Psoas muscle (tissue), 8 donors: ENCODE measurements at places on chromosomes 6 and 20. TPM values are rescaled to one million over a fixed set of nuclear protein-coding genes. Genes with fewer than 3 reads are reported as not detected.

Gene CRISP2
- not detected for polyA plus RNA-seq

Gene BPI
- not detected for polyA plus RNA-seq

DNA sequence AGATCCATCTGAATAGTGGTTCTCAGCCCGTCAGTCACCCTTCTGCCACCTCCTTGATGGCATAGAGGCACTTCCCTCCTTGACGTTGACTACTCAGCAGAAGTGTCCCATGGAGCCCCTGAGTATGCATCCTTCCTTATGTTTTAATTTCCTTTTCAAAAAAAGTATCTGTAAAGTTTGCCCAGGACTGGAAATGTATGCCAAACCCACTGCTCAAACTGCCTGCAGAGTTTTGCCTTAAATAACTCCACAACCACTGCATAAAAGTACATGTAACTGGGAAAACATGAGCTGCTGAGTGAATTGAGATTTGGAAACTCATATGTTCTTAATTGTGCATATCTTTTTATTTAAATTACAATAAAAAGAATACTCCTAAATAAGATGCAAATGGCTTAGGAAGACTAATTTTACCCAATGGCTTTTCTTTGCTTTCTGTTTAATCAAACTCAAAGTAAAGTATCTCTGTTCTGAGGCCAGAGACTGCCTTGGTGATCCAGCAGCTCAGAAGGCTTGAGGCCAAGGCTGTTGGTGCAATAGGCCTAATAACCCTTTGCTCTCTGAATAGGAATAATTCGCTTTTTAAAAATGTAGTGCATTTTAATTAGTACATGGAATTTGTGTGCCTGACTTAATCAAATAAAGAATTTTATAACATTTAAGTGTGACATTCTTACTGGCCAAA lies 90.4 kb downstream of the FNDC1 start:
- H3K27me3 ChIP-seq: no peaks in the 10 kb centered on the region
- no peak for DNase-seq
- H3K4me3 ChIP-seq: no peak overlapping the region

DNA sequence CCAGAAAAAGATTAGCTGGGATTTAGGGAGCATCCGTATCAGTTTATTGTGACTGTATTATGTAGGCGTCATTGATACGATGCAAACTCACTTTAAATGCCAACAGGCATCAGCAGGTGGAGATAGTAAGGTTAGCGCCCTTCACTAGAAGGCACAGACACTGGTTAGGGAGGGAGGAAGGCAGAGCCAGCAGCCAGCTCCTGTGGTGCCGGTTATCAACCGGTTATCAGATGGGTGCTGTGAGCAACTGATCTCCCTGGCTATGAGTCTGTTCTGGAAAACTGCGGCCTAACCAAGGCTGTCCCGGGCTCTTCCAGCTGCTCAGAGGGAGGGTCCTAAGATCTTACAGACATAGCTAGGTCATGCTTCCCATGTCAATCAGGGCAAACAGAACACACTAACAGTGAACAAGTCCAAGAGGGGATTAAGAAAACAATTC lies 47.5 kb upstream of the CD93 start:
- no peak for DNase-seq
- H3K27me3 ChIP-seq: no peaks in the 10 kb centered on the region
- no peak overlapping the region for H3K4me3 ChIP-seq
- H3K36me3 ChIP-seq: no peaks in the 10 kb centered on the region
- H3K27ac ChIP-seq: peak overlapping the region; percentile 48
- peaks cover 47% of the 10 kb centered on the region for H3K4me1 ChIP-seq

DNA sequence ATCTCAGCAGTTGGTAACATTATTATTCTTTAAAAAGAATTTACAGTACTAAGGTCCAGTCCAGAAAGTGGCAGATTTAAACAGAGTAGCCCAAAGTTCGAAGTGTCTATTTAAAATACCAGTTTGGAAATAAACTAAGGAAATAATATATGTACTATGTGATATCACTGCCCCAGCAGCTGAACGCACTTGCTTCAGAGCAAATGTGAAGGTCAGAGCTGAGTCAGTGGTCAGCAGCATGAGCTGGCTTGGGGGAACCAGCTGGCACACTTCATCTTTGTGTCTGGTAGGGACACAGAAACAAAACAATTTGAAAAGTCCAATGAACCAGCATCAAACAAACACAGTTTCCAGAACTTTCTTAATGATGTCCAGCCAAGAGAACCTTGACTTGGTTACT lies 15.4 kb downstream of the TMEM14B start:
- H3K4me3 ChIP-seq: no peak overlapping the region
- no peaks in the 10 kb centered on the region for H3K27me3 ChIP-seq
- no peaks in the 10 kb centered on the region for H3K36me3 ChIP-seq

DNA sequence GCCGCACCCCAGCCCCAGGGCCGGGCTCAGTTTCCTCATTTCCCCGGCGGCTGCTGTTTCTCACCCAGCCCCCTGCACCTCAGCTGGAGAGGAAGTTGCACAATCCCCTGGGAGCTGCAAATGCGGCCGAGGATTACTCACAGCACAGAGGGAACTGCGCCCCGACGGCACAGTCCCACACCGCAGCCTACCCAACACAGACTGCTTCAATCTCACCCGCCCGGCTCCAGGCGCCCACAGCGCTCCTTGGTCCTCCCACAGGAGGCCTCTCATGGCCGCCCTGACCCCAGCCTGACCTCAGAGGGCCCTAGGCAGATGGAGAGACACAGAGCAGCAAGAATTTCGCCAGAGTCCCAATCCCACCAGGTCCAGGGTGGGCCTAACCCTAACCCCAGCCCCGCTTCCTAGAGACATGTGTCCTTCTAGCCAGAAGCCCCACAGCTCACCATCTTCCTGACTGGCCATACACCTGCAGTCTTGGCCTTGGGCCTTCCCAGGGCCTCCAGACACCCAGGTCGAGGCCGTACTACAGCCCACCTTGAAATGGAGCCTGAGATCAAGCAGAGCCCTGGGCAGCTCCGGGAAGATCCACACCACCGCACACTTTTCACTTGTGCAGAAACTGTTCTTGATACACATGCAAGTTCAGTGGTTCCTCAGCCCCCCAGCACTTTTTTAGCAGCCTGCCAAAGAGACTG lies 11.7 kb downstream of the TFEB start:
- H3K27me3 ChIP-seq: no peaks in the 10 kb centered on the region
- peak; percentile 92 for DNase-seq
- peak overlapping the region; percentile 79 for H3K27ac ChIP-seq
- H3K36me3 ChIP-seq: no peaks in the 10 kb centered on the region
- H3K4me3 ChIP-seq: peak overlapping the region; percentile 49

DNA sequence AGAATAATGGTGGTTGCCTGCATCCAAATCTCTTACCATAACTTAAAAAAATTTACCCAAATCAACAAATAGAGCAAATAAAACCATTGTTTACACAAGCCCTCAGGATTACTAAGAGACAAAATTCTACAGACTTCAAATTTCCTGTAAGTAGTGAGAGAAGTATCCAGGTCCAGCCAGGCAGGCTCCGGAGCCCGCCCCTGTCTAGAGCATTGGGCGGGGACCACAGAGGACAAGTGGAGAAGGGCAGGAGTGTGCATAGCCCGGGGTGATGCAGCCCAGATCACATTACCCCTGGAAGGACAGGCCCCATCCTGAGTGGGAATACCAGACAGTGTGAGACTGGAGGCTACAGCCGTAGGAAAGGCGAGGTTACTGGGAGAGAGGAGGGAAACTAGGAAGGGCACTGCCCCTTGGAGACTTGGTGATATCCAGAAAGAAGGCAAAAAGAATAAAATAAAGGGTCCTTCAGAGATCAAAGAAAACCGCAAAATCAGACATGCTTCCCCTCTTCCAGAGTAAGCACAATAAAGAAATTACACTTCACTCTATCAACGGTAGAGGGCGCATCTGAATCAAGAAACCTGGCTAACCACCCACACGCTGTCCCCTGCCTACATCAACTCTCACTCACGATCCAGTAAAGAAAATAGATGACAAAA lies 26.6 kb downstream of the RIN2 start:
- no peaks in the 10 kb centered on the region for H3K27me3 ChIP-seq
- peak overlapping the region; percentile 16 for H3K4me3 ChIP-seq
- DNase-seq: peak; percentile 44

Gene ETV7
- not detected for polyA plus RNA-seq

Gene SPTLC3
- polyA plus RNA-seq: 0.14 TPM

GRCh38 chr20:10731190-10731965 lies 57.6 kb upstream of the JAG1 start:
- DNase-seq: no peak
- no peaks in the 10 kb centered on the region for H3K36me3 ChIP-seq
- H3K27me3 ChIP-seq: no peaks in the 10 kb centered on the region
- H3K27ac ChIP-seq: no peak overlapping the region

DNA sequence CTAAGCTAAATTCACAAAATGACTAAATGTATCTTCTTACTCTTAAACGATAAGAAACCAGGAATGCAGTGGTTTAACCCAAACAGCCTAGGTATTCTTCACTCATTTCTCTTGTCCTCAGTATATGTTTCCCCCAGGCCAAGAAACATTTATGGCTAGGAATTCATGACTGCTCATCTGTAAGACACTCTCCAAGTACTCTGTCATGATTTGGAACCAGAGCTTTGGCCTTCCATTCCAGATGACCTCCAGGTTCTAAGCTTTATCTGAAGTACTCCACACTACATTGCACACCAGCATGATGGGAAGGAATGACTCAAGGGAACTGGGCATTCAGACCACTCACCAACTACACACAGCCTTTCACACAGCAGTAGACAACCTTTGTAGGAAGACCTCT lies 29.3 kb downstream of the NT5E start:
- no peaks in the 10 kb centered on the region for H3K36me3 ChIP-seq
- H3K27ac ChIP-seq: no peak overlapping the region
- no peaks in the 10 kb centered on the region for H3K27me3 ChIP-seq

Gene HRH3
- not detected for polyA plus RNA-seq

- no peaks in the 10 kb centered on the region for H3K36me3 ChIP-seq
- H3K4me1 ChIP-seq: no peaks in the 10 kb centered on the region
Observed at GRCh38 chr6:133837801-133838349, 51.0 kb upstream of the TCF21 start.

DNA sequence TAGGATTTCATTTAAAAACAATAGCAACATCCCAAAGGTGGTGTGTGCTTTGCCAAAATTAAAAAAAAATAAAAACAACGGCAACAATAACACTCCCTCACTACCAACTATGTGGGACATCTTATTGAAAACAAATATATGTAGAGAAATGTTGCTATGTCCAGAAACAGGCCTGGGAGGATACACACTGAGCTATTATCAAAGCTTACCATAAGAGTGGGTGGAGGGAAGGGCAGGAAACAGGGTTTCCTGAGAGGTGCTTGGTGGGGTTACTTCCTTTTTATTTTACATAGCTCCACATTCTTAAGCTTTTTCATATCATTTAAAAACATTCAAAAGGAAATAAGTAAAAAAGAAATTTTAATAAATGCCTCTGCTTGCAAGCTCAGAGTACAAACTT lies 150.0 kb upstream of the RIPOR2 start:
- H3K36me3 ChIP-seq: peaks cover 9% of the 10 kb centered on the region
- no peak overlapping the region for H3K27ac ChIP-seq
- H3K4me3 ChIP-seq: no peak overlapping the region
- H3K27me3 ChIP-seq: no peaks in the 10 kb centered on the region

Gene FAM217B
- 1.9 TPM for polyA plus RNA-seq

Gene LST1
- polyA plus RNA-seq: 1.7 TPM

- H3K27me3 ChIP-seq: no peaks in the 10 kb centered on the region
- H3K4me3 ChIP-seq: no peak overlapping the region
- H3K27ac ChIP-seq: no peak overlapping the region
- no peaks in the 10 kb centered on the region for H3K4me1 ChIP-seq
- no peak for DNase-seq
Observed at GRCh38 chr20:34539756-34540155, 18.8 kb upstream of the MAP1LC3A start.

- H3K4me3 ChIP-seq: no peak overlapping the region
- H3K4me1 ChIP-seq: no peaks in the 10 kb centered on the region
- H3K27ac ChIP-seq: no peak overlapping the region
- no peaks in the 10 kb centered on the region for H3K36me3 ChIP-seq
- no peaks in the 10 kb centered on the region for H3K27me3 ChIP-seq
Observed at GRCh38 chr6:14665827-14666724, 548.5 kb downstream of the CD83 start.

Gene TGM3
- polyA plus RNA-seq: not detected

Gene SLC35D3
- not detected for polyA plus RNA-seq

- no peaks in the 10 kb centered on the region for H3K4me1 ChIP-seq
- peaks cover 25% of the 10 kb centered on the region for H3K36me3 ChIP-seq
- no peaks in the 10 kb centered on the region for H3K27me3 ChIP-seq
- DNase-seq: no peak
Observed at GRCh38 chr20:48957053-48957481, 35.6 kb downstream of the ARFGEF2 start.

GRCh38 chr20:63042448-63043071 lies 35.8 kb upstream of the BHLHE23 start:
- no peaks in the 10 kb centered on the region for H3K36me3 ChIP-seq
- H3K27me3 ChIP-seq: peaks cover 12% of the 10 kb centered on the region
- no peaks in the 10 kb centered on the region for H3K4me1 ChIP-seq
- no peak overlapping the region for H3K27ac ChIP-seq
- no peak overlapping the region for H3K4me3 ChIP-seq

GRCh38 chr6:70520575-70520974 lies 46.2 kb upstream of the SDHAF4 start:
- no peaks in the 10 kb centered on the region for H3K27me3 ChIP-seq
- no peak for DNase-seq
- no peaks in the 10 kb centered on the region for H3K36me3 ChIP-seq
- H3K4me3 ChIP-seq: no peak overlapping the region

Gene GSTA4
- polyA plus RNA-seq: 10.2 TPM

Gene OOEP
- polyA plus RNA-seq: 0.15 TPM

Gene FOXS1
- 0.87 TPM for polyA plus RNA-seq

- peaks cover 39% of the 10 kb centered on the region for H3K4me1 ChIP-seq
- no peak for DNase-seq
- peak overlapping the region; percentile 35 for H3K4me3 ChIP-seq
Observed at GRCh38 chr6:157428427-157429202, 47.6 kb downstream of the ZDHHC14 start.

DNA sequence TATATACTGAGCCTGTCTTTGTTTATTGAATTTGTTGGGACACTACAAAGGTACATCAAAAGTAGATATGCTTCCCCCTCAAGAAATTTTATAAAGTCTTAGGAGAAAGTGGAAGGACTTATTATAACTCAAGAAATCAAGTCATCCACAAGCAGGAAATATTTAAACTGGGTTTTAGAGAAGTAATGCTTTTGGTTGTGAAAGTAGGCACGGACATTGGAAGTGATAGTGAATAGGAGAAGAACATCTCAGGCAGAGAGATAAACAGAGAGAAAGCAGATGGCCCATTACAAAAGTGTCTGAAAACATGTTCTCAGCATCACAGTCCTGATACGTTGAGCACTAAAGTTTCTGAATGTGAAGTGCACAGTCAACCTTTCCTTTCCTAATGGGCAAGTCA lies 415.6 kb upstream of the RNF217 start:
- no peak for DNase-seq
- no peaks in the 10 kb centered on the region for H3K4me1 ChIP-seq
- no peaks in the 10 kb centered on the region for H3K36me3 ChIP-seq
- no peak overlapping the region for H3K27ac ChIP-seq
- H3K4me3 ChIP-seq: no peak overlapping the region
- no peaks in the 10 kb centered on the region for H3K27me3 ChIP-seq

DNA sequence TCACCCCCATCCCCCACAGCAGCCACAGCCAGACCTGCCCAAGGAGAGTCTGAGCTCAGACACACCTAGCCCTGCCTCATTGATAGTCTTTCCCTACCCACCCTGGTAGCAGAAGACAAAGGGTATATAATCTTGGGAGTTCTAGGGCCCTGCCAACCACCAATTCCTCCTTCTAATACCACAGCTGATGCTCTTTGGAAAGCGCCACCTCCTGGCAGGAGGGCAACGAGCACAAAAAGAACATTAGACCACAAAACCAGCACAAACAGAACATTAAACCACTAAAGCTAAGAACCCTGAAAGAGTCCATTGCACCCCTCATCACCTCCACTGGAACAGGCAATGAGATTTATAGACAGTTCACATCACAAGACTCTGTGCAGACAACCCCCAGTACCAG lies 195.8 kb upstream of the FUT9 start:
- DNase-seq: no peak
- H3K27ac ChIP-seq: no peak overlapping the region
- H3K36me3 ChIP-seq: no peaks in the 10 kb centered on the region
- no peaks in the 10 kb centered on the region for H3K27me3 ChIP-seq
- no peaks in the 10 kb centered on the region for H3K4me1 ChIP-seq
